Neural crest cell (in vitro differentiated cells): ENCODE measurements at places on chromosomes 11 and 22. TPM values are rescaled to one million over a fixed set of nuclear protein-coding genes. Genes with fewer than 3 reads are reported as not detected.

Gene IL17REL
- total RNA-seq, result 0.07 TPM in 1 of 2 replicates, not detected in the other

Gene MED19
- 24.1 and 24.7 TPM in 2 replicates for total RNA-seq

- no peak for DNase-seq
Observed at GRCh38 chr11:58286249-58286648, 18.2 kb upstream of the OR10W1 start.

Gene SHANK3
- total RNA-seq, result 15.2 and 15.4 TPM in 2 replicates

Gene ACTN3
- 0.16 and 0.35 TPM in 2 replicates for total RNA-seq

GRCh38 chr11:112784323-112785073 lies 176.7 kb upstream of the NCAM1 start:
- no peak for DNase-seq

- DNase-seq, result no peak
Observed at GRCh38 chr11:128448200-128448886, 139.0 kb downstream of the ETS1 start.

Gene ENTHD1
- not detected in 2 replicates for total RNA-seq

Gene GGTLC3
- not detected in 2 replicates for total RNA-seq

- DNase-seq, result no peak
Observed at GRCh38 chr11:36039471-36039870, 95.6 kb downstream of the LDLRAD3 start.

DNA sequence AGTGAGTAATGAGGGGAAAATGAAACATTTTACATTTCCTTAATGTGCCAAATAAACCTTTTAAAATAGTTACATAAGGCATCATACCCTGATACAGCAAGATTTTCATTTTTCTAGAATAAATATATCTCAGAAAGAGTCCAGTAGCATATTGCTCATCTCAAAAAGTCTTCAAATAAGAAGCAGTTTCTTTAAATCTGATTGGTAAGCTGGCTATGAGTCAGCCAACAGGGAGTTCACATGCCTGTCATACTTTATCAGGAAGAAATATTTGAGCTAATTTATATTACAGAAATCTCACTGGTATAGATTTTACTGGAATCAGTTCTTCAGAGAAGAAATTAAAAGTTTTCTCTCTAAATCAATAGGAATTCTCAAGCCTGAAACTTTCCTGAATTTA lies 258.1 kb downstream of the C11orf87 start:
- DNase-seq, result no peak

- DNase-seq, result peak; percentile 31
Observed at GRCh38 chr11:121318848-121319834, 26.6 kb downstream of the SC5D start.

DNA sequence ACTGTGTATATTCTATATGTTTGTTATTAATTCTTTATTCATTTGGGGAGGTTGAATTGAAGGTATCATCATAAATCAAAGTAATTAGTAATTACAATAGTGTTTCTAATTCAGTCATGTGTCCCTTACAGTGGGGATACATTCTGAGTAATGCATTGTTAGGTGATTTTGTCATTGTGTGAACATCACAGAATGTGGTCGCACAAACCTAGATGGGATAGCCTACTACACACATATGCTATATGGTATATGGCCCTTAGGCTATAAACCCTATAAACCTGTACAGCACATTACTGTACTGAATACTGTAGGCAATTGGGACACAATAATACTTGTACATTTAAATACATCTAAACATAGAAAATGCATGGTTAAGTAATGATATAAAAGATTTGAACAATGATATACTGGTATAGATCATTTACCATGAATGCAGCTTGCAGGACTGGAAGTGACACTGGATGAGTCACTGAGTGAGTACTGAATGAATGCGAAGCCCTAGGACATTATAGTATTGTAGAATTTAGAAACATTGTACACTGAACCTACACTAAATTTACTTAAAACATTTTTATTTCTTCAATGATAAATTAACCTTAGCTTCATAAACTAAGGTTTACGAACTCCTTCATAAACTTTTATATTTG lies 936.2 kb upstream of the CHORDC1 start:
- no peak for DNase-seq

- no peak for DNase-seq
Observed at GRCh38 chr11:123473941-123474677, 44.0 kb downstream of the GRAMD1B start.

DNA sequence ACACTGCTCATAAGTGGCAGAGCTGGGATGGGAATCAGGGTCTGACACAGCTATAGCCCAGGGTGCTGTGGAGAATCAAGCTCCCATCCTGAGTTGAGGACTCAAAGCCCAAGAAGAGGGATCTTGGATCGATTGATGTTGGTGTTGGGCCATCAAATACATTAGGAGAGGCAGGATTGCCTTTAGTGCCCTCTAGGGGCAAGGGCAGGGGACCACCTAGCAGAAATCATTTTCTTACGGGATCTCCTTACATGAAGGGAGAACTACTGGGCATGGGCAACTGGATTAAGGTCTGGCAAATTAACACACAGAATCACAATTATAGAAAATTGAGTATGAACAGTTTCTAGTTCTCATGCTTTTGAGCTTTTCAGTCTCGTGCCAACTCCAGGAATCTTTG lies 24.9 kb upstream of the EMSY start:
- DNase-seq, result no peak

- no peak for DNase-seq
Observed at GRCh38 chr11:100816823-100817222, 129.7 kb downstream of the ARHGAP42 start.

DNA sequence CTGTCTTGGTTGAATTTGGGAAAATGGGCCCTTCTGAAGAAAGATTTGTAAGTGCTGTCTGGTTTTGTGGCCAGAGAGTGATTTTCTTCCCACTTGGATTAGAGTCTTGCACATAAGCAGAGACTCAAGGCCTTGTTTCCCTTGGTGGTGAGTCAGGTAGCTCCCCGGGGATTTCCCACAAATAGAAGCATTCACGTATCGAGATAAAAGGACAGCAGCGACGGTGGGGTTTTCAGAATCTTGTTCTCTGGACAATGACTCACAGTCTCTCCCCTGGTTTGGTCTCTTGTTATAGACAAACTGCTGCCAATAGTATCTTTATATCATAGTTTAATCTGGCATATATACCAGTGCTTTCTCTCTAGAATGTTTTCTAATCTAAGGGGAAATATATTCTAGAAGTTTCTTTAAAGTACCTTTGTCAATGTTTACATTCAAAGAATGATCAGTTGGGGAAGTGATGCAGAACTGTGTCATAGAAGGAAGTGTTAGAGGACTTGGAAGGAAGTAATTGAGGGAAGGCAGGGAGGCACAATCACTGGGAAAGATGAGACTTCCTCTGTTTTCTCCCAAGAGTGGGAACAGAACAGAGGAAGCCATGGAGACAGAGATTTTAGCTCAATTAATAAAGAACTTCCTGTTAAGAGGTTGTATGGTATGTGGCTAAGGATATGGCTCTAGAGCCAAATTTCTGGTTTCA lies 18.1 kb downstream of the POLA2 start:
- no peak for DNase-seq

DNA sequence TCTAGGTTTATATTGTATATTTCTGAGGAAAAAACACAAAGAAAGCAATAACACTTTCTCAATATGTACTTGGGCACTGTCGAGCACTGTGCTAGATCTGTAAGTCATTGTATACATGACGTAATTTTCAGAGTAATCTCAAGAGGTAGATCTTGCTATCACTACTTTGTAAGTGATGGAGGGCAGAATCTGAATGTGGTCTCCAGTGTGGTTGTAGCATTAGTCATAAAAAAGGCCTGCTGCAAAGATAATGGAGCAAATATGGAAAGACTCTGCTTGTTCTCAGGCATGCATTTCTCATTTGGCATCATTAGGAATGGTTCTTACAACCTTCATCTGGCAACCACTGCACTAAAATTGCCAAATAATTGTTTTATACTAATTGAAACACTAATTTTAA lies 419.8 kb upstream of the CCDC179 start:
- no peak for DNase-seq

- DNase-seq, result no peak
Observed at GRCh38 chr11:61951484-61952135, 1.5 kb downstream of the BEST1 start.

GRCh38 chr11:134066943-134067885 lies 1.7 kb upstream of the JAM3 start:
- no peak for DNase-seq

Gene RASGRP2
- 0.93 and 1.5 TPM in 2 replicates for total RNA-seq

- no peak for DNase-seq
Observed at GRCh38 chr11:57651408-57651807, 1.7 kb upstream of the YPEL4 start.

DNA sequence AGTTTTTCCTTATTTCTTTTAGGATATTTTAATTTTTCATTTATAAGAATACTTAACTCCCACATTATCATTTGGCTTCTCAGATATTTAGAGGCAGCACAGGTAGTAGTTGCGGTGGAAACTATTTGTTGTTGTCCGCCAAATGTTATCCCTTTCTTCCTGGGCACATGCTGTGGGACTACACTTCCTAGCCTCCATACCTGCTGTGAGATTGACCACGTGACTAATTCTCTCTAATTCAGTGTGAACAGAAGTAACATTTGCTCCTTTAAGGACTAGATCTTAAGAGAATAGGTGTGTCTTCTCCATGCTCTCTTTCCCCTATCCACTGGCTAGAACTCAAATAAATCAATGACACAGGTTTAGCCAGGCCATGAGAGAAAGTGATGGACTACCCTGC lies 136.5 kb downstream of the ATG16L2 start:
- no peak for DNase-seq

GRCh38 chr11:68997124-68997994 lies 15.7 kb downstream of the MRGPRF start:
- DNase-seq, result no peak

DNA sequence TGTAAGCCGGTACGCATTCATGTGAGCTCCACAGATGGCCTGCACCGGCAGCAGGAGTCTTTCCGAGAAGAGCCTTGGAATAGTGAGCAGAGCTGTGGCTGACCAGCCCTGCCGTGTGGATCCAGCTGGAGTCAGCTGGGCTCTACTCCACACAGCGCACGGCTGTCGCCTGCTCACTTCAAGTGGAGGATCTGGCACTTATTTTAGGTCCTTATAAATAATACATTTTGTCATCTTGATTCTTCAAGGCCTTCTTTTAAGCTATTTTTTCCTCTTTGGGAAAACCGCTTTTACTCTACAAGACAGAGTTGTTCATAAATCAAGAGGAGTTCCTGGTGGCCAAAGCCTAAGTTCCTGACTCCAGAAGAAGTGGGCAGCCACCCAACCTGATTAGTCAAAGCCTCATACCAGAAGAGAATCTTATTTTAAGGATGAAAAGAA lies 93.8 kb downstream of the KCNC1 start:
- DNase-seq, result no peak

- DNase-seq, result no peak
Observed at GRCh38 chr11:128942272-128942612, 429 bp downstream of the TP53AIP1 start.

Gene SPTBN2
- 34.1 and 43.6 TPM in 2 replicates for total RNA-seq

DNA sequence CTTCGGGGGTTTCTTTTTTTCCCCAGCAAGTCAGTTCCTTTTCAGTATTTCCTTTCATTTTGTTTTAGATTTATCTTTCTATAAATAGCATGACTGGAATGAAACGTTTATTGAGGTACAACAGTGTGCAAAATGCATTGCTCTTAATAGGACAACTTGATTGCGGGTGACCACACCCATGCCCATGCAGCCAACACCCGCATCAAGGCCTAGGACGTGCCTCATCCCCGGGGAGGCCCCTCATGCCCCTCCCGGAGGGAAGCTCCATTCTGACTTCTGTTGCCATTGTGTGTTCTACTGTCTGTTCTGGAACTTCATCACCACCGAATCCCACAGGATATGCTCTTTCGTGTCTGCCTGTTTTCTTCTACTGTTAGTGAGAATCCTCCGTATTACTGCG lies 82.2 kb downstream of the RPS6KA4 start:
- DNase-seq, result no peak

DNA sequence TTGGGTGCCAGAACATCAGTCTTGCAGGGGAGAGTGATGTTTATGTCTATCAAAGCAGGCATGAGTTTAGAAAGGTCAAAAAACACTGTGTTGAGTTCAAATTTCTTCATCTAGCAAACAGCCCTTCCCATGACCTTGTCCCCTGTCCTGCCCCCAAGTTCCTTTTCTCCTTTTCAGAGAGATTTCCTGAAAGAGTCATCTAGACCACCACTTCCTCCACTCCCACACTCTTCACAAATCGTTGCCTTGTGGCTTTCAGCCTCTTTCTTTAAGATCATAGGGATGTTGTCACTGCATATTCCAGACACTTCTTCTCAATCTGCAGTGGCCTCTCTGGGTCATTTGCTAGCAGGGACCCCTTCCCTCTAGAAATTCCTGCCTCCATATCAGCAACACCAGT lies 290.5 kb downstream of the TENM4 start:
- no peak for DNase-seq

DNA sequence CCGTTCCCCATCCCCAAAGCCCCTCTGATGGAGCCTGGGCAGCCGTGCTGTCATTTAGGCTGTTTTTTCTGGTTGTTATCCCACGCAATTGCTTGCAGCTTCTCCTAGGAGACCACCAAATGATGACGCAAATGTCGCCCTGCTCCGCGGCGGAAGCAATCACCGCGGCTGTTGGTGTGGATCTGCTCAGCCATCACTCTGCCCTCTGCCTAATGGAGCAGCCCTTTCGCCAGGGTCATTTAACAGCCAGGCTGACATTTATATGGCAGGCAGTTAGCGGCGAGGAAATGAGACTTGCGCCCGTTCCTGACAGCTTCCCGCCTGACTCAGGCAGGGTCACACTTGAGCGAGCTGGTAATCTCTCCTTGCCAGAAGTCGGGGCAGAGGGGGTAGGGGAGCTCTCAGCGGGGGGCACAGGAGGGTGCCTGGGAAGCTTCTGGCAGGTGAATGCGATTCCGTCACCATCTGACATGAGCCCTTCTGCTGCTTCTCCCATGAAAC lies 97.9 kb upstream of the RTL6 start:
- DNase-seq, result no peak

GRCh38 chr11:76790251-76790650 lies 7.1 kb downstream of the TSKU start:
- DNase-seq, result no peak

- no peak for DNase-seq
Observed at GRCh38 chr11:8368194-8368593, 104.5 kb upstream of the LMO1 start.

DNA sequence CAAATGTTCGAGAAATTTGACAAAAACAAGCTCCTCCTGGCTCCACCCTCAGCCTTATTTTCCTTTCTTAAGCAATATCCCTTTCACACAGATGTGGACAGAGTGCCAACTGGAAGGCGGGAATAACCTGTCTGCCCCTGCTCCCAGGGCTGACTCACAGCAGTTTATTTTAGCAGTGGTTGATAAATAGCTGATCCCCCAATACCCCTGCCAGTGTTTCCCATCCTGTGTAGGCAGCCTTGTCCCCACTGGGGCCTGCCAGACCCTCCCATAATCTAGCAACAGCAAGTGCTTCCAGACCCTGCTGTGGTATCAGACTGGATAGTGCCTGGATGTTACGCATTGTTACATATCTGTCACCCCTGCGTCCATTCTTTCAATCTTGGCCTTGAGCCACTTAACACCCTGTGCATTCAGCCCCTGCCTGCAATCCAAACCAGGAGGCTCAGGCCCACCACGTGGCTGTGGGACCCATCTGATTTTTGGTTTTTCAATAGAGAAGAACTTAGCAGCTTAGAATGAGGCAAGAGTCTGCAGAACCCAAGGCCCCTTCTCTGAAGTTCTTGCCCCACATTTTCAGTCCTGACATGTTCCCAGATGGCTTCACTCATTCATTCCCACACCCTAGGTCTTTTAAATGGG lies 53.7 kb downstream of the PARVA start:
- DNase-seq, result no peak
